ENCODE measurements at places on chromosomes 16 and 17.

GRCh38 chr17:80426671-80427326 is 11.8 kb downstream of the ENDOV start:
- DNase-seq, result peak; percentile 48

DNA sequence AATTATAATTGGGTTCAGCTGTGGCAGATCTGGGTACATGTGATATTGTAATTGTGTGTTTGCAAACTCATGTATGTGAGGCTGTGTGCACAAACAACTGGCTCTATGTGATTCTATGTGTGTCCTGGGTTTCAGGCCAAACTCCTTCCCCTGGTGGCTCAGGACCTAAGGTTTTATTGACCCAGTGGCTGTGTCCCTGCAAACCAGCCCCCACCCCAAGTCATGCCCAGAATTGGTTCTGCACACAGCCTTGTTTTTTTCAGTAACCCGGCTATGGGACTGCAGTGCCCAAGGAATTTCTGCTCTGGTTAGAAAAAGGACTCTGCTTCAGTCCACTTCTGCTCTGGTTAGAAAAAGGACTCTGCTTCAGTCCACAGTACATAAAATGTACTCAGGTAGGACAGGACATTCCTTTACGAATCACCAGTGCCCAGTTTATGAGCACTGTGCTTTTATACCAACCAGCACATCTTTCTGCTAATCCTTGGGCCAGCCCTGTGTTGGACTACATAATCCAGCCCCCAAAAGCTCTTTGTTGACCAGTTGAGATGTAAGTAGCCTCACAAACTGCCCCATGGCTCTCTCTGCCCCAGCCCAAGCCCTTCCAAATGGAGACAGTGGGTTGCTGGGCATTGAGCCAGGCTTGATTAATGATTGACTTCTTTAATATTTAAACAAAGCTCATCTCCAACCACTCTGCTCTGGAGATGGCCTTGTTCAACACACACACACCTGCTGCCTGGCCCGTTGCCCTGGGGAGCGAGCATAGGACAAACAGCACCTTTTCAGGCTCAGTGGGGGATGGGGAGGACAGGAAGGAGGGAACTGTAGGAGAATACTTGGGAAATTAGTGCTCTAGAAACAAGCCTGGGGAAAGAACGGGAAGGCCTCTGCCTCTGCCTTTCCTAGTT is 2.9 kb upstream of the KCNH6 start:
- no peak for DNase-seq

DNA sequence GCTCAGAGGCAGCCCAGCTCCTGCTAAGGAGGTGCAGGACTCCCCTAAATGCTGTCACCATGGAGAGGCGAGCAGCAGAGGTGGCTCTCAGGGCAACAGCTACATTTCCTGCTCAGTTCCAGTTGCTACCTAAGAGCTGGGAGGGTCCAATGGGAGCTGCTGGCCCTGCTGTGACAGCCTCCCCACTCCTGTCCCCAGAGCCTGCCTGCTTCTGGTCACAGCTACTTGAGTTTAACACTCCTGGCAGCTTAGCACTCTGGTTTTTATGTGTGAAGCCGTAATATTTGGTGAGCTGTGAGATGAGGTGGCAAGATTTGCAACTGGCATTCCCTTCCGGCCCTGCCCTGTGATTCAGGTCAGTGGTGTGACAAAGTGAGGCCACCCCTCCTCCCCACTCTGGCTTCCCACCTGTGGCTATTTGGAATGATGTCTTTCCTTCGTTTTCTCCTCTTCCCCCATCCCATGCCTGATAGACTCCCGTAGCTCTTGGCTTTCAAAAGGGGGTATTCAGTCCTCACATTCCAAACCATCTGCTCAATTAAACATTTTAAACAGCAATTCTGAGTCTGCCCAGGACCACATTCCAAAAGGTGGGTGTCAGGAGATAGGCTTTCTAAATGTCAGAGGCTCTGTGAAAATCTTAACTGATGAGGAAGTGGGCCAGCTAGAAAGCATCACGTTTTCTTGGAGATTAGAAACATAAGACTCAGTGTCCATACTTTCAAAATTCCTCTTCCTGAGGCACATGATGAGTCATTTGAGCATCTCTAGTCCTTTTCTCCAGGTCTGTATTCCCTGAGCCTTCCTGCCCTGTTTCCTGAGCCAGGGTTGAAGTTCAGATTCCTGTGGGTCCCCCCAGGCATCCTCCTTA is 42.6 kb upstream of the SKAP1 start:
- no peak for DNase-seq

GRCh38 chr16:27892879-27893278 is 170.6 kb downstream of the GSG1L start:
- DNase-seq, result no peak

DNA sequence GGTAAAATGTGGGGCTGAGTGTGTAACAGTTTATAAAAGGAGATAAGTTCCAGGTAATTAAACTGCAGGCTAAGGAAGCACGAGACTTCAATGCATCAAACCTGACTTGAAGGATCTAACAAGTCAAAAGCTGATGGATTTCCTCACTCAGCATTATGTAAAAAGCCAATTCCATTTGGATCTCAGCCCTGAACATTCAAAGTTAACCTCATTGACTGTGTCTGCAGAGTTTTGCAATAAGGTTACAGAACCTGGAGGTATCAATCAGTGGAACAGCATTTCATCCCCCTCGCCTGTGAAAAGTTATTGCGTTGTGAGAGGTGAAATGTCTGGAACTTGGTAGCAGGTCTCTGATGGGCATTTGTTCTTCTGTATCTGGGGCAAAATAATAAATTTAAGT is 317.8 kb downstream of the GRIN2A start:
- no peak for DNase-seq

GRCh38 chr16:19854543-19854876 is 30.1 kb downstream of the GPRC5B start:
- DNase-seq, result no peak

DNA sequence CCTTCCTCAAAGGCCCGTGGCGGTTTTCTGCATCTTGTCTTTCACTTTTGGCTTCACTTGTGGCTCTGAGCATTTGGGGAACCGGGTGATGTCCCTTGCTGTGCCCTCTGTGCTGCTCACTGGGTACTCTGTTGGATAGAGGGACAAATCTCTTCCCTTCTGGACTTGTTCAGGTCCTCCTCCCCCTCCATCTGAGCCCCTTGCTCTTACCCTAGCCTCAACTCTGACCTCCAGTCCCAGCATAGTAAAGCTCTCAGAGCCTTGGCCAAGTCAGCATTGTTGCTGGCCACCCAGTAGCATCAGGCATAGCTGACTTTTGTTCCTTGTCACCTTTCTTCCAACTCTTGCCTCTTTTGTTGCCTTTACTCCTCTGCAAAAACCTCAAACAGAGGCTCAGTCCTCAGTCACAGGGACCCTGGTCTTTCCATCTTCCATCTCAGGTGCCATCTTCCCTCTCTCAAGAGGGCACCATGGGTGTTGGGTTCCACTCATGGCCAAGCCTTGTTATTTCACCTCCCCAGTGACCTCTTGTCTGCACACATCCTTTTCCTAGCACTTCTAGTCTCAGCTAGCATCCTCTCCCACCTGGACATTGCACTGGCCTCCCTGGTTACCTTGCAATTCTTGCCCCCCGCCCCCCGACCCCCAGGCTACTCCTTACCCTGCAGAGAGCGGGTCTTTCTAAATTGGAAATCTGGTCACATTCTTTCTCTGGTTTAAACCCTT is 393 bp upstream of the PSMB10 start:
- DNase-seq, result no peak

All from bone marrow (tissue), 2 donors.